ENCODE measurements at places on chromosomes 13 and 19.

DNA sequence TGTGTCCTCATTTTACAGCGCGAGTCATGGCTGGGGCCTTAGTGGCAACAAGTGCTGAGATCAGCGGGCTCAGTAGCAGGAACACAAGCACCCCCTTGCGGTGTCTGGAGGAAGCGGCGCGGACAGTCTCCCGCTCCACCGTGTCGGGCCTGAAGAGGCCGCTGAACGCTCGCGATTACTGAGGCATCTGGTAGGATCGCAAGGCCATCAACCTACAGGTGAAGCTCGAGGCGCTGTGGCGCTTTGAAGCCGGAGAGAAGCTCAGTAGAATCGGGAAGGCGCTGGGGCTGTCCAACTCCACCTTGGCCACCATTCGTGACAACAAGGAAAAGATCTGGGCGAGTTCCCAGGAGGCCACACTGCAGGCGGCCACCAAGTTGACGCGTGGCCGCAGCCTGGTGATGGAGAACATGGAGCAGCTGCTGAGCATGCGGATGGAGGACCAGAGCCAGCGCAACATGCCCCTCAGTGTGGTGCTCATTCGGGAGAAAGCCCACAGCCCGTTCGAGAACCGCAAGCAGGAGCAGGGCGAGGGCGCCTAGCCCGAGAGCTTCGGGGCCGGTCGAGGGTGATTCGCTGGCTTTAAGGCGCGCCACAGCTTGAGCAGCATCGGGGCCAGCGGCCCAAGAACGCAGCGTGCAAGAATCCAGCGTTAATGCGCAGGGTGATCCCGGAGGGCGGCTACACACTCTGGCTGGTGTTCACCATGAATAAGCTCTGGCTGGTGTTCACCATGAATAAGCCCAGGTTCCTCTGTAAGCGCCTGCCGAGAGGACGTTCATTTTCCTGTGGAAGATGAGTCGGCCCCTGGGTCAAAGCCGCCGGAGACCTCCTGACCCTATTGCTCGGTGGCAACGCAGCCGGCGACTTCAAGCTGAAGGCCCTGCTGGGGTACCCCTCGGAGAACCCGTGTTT lies 8.3 kb upstream of the MZF1 start:
- DNase-seq, result peak; percentile 94

DNA sequence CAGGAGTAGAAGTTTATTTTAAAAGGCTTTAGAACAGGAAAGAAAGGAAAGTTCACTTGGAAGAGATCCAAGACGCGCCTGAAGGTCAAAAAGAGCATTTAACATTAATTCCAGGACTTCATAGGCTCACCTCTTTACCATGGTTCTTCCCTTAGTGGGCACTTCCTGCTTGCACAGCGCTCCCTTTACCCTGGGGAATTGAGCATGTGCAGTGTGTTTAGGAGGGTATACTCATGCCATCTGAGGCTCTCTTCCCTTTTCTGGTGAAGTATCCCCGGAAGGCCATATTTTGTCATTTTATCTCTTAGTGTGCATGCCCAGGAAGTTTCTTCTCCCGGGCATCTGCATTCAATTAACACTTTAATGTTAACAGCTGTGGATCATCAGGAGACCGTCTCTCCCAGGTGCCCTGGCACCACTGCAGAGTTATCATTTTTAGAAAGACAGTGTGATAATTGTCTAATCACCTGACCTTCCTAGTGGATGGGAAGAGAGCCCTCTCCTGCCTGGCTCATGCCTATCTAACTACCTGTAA lies 66.1 kb upstream of the ABCC4 start:
- DNase-seq, result no peak

DNA sequence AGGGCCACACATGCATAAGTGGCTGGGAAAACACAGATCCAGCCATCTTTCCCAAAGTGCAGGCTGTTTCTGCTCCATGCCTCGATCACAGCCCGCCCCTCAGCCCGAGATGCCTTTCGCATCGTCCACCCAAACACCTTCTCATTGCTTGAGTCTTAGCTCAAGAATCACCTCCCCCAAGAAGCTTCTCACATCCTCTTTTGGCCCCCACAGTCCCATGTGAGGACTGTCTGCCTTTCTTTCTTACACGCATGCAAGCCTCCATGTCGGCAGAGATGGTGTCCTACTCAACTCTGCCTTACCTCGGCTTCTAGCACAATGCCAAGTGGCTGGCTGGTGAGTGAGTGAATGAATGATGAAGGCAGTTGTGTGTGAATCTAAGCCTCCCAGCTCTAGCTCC lies 18.1 kb upstream of the GSX1 start:
- no peak for DNase-seq

DNA sequence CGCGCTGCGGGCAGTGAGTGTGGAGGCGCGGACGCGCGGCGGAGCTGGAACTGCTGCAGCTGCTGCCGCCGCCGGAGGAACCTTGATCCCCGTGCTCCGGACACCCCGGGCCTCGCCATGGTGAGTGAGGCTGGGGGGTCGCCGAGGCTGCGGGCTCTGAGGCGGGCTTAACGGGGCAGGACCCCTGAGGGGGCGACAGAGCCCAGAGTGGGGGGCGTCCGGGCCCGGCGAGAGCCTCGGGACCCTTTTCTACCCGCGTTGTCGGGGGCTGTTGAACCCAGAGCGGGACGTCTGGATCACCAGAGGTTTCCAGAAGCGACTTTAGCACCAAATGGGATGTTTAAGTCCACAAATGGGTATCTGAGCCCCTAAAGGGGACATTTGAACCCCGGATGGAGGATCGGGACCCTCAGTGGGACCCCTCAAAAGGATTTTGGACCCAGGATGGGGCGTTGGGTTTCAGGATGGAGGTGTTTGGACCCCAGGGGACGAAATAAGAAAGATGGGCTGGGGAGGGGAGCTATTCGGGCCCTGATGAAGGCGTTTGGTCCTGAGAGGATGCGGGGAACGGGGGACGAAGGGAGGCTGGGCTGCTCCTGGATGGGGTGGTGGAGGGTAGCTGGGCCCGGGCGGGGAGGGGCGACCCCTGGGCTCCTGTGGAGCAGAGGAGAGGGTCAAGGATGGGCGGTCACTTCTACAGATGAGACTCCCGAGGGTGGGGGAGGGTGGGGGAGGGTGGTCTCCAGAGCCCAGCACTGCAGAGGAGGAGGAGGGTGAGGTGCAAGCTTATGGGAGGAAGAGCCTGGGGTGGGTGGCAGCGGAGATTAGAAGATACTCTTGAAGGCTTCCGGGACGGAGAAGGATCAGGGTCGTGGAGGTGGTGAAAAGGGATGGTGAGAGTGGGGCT lies at the start of gene CALM3:
TSS of gene CALM3 (plus strand) at position 13 of the 907 bp plus-strand sequence. CDS start at position 118, 105 bp downstream.
- no peak for DNase-seq

DNA sequence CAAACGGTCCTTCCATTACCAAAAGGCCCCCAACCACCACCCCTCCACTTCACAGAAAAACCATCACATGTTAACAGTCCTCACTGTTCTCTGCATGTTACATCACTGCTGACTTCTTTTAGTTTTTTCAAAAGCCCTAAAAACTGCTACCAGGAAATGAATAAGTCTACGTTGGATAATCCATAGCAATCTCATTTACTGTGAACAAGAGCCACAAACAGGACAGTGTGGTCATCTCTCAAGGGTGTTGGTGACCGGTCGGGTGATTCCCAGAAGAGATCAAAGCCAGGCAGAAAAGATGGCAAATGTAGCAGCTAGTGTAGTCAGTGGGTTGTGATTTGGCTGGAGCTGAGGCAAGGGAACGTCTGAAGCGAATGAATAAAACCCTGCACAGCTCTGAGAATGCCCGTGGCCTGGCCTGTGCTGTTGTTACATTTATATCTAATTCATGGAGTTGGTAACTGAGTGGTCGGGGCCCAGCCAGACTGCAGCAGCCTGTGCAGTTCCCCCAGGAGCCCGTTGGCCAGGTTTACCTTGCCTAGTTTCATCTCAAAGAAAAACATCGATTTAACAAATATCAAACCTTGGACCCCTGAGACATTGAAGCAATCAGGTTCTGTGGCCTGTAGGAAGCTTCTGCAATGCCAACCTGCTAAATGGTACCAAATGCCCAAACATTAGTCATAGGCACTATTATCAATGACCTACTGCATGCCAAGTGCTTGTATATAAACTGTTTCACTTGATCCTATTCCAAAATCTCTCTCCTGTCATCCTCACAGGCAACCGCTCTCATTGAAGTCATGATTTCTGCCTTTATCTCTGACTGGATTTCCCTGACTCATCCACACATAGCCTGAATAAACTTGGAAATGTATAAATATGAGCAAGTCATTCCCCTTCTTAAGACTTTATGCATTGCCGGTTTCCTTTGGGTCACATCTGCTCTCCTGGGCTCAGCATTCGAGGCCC lies 153.8 kb upstream of the SERP2 start:
- no peak for DNase-seq

- no peak for DNase-seq
These were observed 201.9 kb upstream of the SOX1 start for GRCh38 chr13:111865046-111865445.

- peak; percentile 68 for DNase-seq
These were observed 1.5 kb downstream of the KISS1R start for GRCh38 chr19:918481-919198.

- peak; percentile 69 for DNase-seq
These were observed 38.6 kb upstream of the SEMA6B start for GRCh38 chr19:4597975-4598671.

DNA sequence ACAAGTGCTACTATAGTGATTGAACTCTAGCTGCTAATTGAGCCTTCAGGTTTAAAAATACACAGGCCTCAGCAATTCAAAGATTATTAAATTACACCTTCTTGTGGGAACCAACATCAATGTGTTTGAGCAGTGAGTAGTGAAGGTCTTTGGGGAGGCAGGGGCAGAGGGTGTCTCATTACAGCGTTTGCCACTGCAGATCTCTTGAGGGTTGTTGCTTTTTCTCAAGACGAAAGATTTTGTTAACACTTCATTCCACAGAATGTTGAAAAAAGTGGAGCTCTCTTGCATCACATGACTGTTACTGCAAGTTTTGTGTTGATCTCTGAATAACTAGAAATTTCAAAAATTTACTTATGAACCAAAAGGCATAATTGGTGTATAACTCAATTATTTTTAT lies 253.6 kb downstream of the ATP8A2 start:
- DNase-seq, result no peak

- no peak for DNase-seq
These were observed 64.3 kb downstream of the LRCH1 start for GRCh38 chr13:46617229-46617721.

- no peak for DNase-seq
These were observed 21.9 kb downstream of the ANKRD27 start for GRCh38 chr19:32652894-32653598.

- no peak for DNase-seq
These were observed 1.9 kb downstream of the NTN5 start for GRCh38 chr19:48670699-48671445.

DNA sequence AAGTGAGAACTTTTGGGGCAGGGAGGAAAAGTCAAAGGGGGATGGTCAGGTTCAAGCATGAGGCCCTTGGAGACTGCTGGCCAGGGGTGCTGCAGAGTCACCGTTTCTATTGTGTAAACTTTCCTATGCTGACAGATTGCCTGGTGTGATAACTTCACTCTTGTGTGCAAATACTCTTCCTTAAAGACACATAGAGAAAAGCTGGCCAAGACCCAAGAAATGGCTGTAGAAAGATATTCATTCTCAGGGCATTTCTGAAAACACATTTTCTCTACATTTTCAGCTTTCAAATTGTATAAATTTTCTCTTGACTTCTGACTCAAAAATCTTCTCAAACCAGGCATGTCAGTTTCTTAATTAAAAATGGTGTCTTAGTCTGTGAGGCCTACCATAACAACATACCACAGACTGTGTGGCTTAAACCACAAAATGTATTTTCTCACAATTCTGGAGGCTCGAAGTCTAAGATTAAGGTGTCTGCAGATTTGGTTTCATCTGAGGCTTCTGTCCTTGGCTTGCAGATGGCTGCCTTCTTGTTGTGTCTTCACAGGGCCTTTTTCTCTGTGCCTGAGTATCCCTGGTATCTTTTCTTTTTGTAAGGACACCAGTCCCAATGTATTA lies 304.5 kb downstream of the KCNRG start:
- no peak for DNase-seq

DNA sequence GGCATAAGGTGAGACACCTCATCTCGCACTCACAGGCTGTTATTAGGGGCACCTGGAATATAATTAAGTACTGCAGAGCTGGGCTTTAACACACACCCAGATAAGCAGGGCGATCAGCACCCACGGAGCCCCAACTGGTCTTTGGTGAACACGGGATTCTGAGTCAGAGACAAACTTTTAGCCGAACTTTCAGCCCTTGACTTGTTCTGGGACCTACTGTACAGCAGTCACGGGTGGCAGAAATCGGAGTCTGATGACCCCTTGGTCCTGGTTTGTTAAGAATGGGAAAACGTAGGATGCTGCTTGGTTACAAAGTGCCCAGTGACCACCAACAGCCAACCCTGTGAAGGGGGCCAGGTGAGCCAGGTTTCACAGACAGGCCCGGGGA lies 9.0 kb downstream of the SH3GL1 start:
- no peak for DNase-seq
